ENCODE measurements at places on chromosomes 3 and 15.
A peak's percentile ranks its signal among the peaks of the same experiment; 100 is the strongest.

DNA sequence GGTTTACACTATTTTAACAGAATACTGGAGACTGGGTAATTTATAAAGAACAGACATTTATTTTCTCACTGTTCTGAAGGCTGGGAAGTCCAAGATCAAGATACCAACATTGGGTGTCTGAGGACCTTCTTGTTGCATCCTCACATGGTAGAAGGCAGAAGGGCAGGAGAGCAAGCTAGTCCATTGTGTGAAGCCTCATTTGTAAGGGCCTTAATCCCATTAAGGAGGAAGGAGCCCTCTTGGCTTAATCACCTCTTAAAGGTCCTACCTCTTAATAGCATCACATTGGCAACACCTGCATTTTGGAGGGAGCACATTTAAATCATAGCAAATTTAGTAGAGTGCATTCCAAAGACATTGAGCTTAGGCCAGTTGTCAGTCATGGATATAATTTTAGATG lies 26.2 kb downstream of the UBE2Q2 start:
- H3K27ac ChIP-seq = no peak overlapping the region
- H3K36me3 ChIP-seq = peaks cover 10% of the 10 kb centered on the region
- H3K4me3 ChIP-seq = no peak overlapping the region
- H3K27me3 ChIP-seq = no peaks in the 10 kb centered on the region

DNA sequence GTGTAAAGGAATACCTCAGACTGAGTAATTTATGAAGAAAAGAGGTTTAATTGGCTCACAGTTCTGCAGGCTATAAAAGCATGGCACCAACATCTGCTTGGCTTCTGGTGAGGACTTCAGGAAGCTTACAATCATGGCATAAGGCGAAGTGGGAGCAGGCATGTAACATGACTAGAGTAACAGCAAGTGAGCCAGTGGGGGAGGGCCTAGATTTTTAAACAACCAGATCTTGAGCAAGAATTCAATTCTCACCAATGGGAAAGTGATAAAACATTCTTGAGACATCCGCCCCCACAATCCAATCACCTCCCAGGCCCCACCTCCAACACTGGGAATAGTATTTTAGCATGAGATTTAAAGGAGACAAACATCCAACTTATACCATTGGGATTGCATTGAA lies 44.2 kb upstream of the BCL2A1 start:
- H3K27me3 ChIP-seq = no peaks in the 10 kb centered on the region
- no peaks in the 10 kb centered on the region for H3K36me3 ChIP-seq
- H3K4me1 ChIP-seq = no peaks in the 10 kb centered on the region
- no peak overlapping the region for H3K4me3 ChIP-seq
- DNase-seq = no peak

- H3K4me3 ChIP-seq = no peak overlapping the region
- no peak for DNase-seq
- no peaks in the 10 kb centered on the region for H3K4me1 ChIP-seq
- H3K27ac ChIP-seq = no peak overlapping the region
- H3K27me3 ChIP-seq = no peaks in the 10 kb centered on the region
Observed at GRCh38 chr3:188261011-188261410, 107.1 kb downstream of the LPP start.

GRCh38 chr15:24857763-24858162 lies 97.0 kb upstream of the SNRPN start:
- H3K27me3 ChIP-seq = no peaks in the 10 kb centered on the region
- DNase-seq = peak; percentile 79
- H3K27ac ChIP-seq = peak overlapping the region; percentile 86
- no peaks in the 10 kb centered on the region for H3K36me3 ChIP-seq

DNA sequence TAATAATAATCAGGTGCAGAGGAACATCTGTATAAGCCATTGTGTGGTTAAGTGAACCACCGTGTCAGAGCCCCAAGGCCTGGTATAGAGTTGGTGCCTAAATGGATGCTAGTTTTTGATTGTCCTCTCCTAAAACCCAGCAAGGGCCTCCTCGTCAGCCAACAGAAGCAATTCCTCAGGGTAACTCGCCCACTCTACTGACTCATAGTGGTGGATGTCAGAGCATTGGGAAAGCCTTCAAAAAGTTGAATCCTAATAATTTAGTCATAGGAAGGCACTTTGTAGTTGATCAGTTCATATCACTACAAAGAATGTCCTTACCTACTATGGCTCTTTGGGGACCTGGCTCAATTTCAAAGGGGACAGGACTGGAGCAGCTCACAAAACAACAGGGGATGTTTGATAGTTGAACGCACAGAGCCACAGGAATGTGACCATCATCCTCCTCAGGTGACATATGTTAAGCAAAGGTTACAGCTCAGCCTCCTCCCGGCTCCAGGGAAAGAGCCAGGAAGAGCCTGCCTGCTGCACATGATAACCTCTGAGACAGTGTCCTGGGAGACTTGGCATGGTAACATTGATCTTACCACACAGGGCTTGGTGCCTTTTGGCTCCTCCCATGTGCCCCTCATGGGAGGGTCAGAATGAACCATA lies 338.7 kb downstream of the CLSTN2 start:
- H3K4me3 ChIP-seq = no peak overlapping the region
- no peaks in the 10 kb centered on the region for H3K4me1 ChIP-seq
- H3K36me3 ChIP-seq = no peaks in the 10 kb centered on the region
- no peaks in the 10 kb centered on the region for H3K27me3 ChIP-seq
- no peak overlapping the region for H3K27ac ChIP-seq
- DNase-seq = no peak

GRCh38 chr15:69090197-69090948 lies 70.1 kb upstream of the GLCE start:
- H3K36me3 ChIP-seq = no peaks in the 10 kb centered on the region
- no peak for DNase-seq
- H3K27ac ChIP-seq = peak overlapping the region; percentile 60
- 0 out of 2 replicates have a peak, but pooled peaks cover 3% of the 10 kb centered on the region for H3K27me3 ChIP-seq
- peak overlapping the region; percentile 24 for H3K4me3 ChIP-seq
- H3K4me1 ChIP-seq = peaks cover 75% of the 10 kb centered on the region

- H3K27me3 ChIP-seq = no peaks in the 10 kb centered on the region
- no peak overlapping the region for H3K27ac ChIP-seq
- no peaks in the 10 kb centered on the region for H3K36me3 ChIP-seq
- DNase-seq = peak; percentile 36
- no peaks in the 10 kb centered on the region for H3K4me1 ChIP-seq
Observed at GRCh38 chr3:46829699-46830208, 33.5 kb downstream of the MYL3 start.

DNA sequence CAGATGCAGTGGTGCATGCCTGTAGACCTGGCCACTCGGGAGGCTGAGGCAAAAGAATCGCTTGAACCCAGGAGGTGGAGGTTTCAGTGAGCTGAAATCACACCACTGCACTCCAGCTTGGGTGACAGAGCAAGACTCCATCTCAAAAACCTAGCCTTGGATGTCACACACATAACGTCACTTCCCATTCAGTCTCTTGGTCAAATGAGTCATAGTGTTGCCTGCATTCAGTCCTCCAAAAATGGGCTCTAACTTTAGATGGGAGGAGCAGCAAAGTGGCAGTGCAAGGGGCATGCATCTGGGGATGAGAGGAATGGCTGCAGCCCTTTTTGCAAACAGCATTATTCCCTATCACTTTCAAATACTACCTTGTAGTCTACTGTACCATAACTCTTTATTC lies 62.9 kb upstream of the AGBL1 start:
- H3K4me3 ChIP-seq = no peak overlapping the region
- no peaks in the 10 kb centered on the region for H3K4me1 ChIP-seq
- no peaks in the 10 kb centered on the region for H3K27me3 ChIP-seq
- H3K36me3 ChIP-seq = no peaks in the 10 kb centered on the region
- H3K27ac ChIP-seq = no peak overlapping the region

- no peak overlapping the region for H3K4me3 ChIP-seq
- H3K4me1 ChIP-seq = no peaks in the 10 kb centered on the region
- H3K36me3 ChIP-seq = no peaks in the 10 kb centered on the region
- H3K27me3 ChIP-seq = no peaks in the 10 kb centered on the region
- no peak overlapping the region for H3K27ac ChIP-seq
Observed at GRCh38 chr3:50435371-50436113, 67.9 kb downstream of the CACNA2D2 start.

DNA sequence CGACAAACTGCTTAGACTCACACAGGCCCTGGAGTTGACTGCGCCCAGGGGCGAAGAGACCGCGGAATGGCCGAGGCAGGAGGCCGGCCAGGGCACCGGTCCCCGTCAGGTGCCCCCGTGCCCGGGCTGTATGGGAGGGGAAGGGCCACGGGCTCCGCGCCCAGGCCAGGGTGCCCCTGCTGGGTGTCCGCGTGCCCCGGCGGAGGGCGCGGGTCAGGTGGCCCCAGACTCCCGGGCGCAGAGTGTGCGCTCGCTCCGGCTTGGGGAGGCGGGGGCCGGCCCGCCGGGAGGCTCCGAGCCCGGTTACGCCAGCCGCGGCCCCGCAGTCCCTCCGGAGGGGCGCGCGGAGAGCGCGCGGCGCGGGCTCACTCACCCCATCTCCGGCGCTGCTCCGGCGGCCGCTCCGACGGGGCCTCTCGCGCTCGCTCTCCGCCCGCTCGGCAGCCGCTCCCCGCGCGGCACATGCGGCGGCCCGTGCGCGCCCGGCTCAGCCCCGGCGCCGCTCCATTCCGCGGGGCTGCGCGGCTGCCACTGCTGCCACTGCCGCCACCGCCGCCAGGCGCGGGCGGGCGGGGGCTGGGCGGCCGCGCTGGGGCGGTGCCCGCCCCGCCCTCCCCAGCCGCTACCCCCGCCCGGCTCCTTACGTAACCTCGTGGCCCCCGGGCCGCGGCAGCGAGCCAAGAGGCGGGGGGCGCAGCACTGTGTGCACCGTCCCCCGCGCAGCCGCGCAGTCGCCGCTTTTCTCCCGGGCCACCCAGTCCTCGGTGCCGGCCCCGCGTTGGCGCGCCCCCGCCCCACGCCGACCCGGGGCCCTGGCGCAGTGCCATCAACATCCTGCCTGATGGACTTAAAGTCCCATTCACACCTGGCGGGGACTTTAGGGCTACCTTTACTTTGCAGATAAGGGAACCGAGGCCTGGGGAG lies at the start of gene HOMER2:
HOMER2 (minus strand) TSS at position 563 of the 924 bp plus-strand sequence; CDS start at position 378, 185 bp downstream.
- no peak within 1 kb of the TSS for H3K27ac ChIP-seq
- no peaks in the 10 kb centered on the region for H3K4me1 ChIP-seq
- H3K4me3 ChIP-seq = peak within 1 kb of the TSS; percentile 82
- H3K27me3 ChIP-seq = peaks cover 7% of the 10 kb centered on the region
- no peak for DNase-seq

DNA sequence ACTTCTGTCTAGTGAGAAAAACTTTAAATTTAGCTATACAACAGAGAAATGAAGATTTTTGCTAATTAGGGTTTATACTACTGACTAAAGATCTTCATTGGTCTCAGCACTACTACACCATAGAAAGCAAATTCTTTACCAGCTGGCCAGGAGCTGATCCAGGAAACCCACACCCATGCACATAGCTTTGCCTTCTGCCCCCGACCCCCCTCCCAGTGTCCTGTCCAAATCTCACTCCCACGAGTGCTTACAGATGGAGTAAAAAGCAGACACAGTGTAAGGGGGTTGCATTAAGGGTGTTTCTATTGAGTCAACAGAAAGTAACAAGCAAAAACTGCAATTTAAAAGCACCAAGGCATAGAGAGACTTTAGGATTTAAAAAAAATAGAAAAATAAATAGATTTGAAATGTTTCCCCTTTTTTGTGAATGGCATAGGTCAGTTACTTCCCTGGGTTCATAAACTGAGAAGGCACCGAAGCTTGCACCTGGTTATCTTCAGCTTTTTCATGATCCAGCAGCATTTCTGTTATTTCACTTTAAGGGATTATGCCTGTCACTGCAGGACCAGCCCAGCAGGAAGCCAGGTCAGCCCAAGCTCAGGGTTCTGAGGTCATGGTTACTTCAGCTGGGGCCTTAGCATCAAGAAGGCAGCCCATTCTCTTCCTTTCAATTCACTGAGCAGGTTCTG lies 124.3 kb downstream of the CTNNB1 start:
- no peak for DNase-seq
- H3K27ac ChIP-seq = no peak overlapping the region
- H3K27me3 ChIP-seq = no peaks in the 10 kb centered on the region
- no peak overlapping the region for H3K4me3 ChIP-seq
- peaks cover 16% of the 10 kb centered on the region for H3K4me1 ChIP-seq
- H3K36me3 ChIP-seq = no peaks in the 10 kb centered on the region

GRCh38 chr3:11562277-11562881 lies 81.3 kb downstream of the VGLL4 start:
- no peaks in the 10 kb centered on the region for H3K27me3 ChIP-seq
- H3K4me3 ChIP-seq = no peak overlapping the region
- no peak for DNase-seq
- H3K27ac ChIP-seq = no peak overlapping the region

GRCh38 chr3:59472541-59472940 lies 422.7 kb upstream of the CFAP20DC start:
- no peak overlapping the region for H3K27ac ChIP-seq
- H3K4me3 ChIP-seq = no peak overlapping the region
- no peaks in the 10 kb centered on the region for H3K4me1 ChIP-seq

- no peaks in the 10 kb centered on the region for H3K36me3 ChIP-seq
- H3K27me3 ChIP-seq = no peaks in the 10 kb centered on the region
- no peak for DNase-seq
- peaks cover 14% of the 10 kb centered on the region for H3K4me1 ChIP-seq
Observed at GRCh38 chr3:58562498-58562897, 14.7 kb downstream of the FAM107A start.

DNA sequence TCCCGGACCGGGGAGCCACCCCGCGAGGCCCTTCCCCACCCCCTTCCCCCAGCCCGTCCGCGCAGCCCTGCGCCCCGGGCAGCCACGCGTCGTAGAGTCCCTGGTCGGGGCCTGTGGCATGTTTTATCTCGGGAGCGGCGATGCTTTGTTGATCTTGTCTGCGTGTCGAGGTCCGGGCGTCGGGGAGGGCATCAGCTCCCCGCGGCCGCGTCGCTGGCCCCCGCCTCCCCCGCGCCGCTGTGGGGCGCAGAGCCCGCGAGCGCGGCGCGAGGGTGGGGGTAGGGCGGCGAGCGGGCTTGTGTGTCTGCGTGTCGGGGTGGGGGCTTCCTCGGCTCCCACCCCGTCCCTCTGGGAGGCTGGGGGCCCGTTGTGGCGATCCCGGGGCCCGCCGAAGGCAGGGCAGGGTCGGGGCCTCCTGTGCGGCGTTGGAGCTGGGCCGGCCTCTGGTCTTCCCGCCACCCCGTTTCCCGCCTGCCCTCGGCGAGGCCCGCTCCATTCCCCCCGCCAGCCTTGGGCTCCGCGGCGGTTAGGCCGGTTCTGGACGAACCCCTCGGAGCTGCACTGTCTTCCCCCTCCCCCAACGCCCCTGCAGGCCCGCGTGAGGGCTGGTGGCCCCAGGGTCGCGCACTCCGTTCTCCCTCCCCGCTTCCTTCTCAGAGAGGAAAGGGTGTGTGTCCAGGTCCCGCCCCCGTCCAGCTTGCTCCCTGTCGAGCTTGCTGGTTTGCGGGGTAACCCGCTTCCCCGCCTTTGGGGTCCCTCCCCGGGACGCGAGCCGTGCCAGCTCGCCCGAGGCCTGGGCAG lies 695 bp downstream of the GMPS start:
- peak; percentile 75 for DNase-seq
- no peaks in the 10 kb centered on the region for H3K27me3 ChIP-seq
- peaks cover 5% of the 10 kb centered on the region for H3K4me1 ChIP-seq

All from H1 (cell line).